ENCODE measurements at places on chromosomes 2 and 18.

- no peak for DNase-seq
Measured at GRCh38 chr18:79258447-79258846, 137.3 kb upstream of the NFATC1 start.

DNA sequence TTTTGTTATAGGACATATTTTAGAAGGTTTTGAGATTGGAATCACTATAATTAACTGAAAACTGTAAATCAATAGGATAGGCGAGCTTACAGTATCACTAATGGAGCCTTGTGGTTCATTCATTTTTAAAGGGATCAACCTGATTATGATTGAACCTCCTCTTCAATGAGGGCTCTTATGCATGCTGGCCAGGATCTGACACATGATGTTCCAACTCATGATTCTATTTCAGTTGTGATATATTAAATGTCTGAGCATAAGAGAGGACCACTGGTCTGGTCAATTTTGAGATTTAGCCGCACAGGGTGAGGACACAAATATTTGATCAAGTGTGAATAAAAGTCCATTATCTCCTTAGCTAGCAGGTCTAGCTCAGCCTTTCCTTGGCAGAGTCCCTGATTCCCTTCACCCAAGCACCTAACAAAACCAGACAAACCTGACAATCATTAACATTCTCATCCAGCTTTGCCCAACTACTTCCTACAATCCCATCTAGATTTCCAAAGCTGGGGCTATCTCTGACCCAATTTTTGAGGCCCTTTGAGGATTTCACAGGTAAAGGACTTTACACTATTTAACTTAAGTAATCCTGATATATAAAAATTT lies 6.9 kb upstream of the MAP4K4 start:
- DNase-seq: no peak

GRCh38 chr2:25431604-25432003 lies 89.9 kb upstream of the DNMT3A start:
- no peak for DNase-seq

DNA sequence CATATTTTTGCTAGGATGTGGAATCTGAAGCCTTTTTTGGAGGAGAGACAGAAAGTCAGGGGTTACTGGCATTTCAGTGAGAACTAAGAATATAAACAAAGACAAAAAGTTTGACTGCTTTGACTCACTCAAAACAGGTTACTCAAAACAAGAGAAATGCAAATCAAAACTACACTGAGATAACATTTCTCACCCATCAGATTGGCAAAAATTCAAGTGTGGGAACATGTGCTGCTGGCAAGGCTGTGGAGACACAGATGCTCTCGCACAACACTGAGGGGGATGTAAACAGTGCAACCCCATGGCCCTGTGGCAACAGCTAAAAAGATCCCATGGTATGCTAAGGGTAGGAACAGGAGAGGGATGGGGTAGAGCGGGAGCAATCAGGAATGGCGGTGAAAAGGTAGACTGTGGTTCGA lies 86.6 kb downstream of the DTNB start:
- DNase-seq: no peak

DNA sequence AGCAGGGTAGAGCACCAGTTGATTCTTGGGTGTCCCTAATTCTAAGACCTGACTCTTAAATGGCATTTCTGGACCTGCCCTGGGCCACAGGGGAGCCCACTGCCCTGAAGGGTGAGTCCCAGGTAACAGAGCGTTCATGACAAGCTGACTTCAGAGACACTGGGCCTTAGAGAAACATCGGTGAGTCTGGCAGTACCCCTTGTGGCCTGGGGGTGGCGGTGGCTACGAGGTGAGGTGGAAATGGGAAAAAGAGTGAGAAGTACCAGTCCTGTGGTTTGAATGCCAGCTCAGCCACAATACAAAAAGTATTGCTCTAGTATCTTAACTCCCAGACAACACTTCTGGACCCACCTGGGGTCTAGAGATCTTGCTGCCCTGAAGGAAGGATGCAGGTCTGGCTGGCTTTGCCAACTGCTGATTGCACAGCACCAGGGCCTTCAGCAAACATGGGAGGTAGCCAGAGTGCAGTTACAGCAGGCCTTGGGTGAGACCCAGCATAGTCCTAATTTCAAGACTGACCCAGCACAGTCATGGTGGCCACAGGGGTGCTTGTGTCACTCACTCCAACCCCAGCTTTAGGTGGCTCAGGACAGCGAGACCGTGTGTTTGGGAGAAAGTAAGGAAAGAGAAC lies 44.5 kb downstream of the USP34 start:
- DNase-seq: no peak

- no peak for DNase-seq
Measured at GRCh38 chr18:78429127-78430108, 550.2 kb upstream of the SALL3 start.

GRCh38 chr2:11371092-11371937 lies 26.9 kb upstream of the ROCK2 start:
- no peak for DNase-seq

GRCh38 chr2:66255867-66256266 lies 179.1 kb upstream of the MEIS1 start:
- no peak for DNase-seq

DNA sequence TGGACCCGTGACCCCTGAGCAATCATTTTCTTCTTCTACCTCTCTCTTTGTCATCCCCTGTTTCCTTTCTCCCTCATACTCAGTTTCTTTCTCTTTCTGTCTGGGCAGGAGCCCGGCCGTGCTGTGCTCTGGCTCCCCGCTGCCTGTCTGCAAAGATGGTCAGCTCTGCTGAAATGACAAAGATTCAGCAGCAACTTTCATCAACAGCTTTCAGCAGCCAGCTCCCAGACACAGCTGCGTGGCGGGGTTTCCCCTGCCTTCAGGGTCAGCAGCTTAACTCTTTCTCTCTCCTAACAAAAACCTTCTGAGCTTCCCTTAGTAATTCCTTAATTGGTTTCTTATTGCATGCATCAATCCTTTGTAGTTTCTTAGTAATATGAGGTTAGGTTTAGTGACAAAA lies 1234.4 kb downstream of the CNTNAP5 start:
- no peak for DNase-seq

DNA sequence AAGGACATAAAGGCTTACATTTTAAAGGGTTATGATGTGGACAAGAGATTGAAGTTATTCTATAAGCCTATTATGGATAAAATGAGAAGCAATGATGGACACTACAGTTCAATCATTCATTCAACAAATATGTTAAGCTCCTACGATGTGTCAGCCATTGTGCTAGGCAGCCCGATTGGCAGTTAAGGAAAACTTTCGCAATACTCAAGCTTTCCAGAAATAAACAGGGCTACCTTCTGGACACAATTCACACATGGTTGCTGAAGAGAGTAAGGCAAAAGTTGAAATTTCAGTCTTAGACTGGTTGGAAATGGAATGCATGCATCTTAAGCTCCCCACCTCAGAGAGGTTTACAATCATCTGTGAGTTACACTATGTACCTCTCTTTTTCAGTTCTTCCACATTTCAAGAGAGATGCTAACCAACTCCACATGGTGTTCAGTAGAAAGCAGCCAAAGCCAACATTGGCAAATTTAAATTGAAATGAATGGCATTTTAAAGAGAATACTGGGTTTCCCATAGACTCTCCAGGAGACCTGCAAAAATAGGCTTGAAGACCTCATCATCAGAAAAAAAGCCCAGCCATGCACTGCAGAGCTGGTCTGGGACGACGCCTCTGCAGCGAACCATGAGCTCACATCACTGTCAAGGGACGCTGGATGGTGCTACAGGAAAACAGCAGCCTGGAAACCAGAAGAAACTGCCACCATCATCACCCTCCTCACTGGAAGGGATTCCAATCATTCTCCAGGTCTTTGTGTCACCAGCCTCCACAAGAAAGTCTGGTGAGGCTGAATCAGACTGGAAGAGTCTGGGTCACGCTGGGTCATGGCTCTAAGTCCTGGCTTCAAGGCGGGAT lies 276.3 kb downstream of the AFF3 start:
- no peak for DNase-seq

GRCh38 chr18:13474907-13475545 lies 251.3 kb downstream of the FAM210A start:
- no peak for DNase-seq

DNA sequence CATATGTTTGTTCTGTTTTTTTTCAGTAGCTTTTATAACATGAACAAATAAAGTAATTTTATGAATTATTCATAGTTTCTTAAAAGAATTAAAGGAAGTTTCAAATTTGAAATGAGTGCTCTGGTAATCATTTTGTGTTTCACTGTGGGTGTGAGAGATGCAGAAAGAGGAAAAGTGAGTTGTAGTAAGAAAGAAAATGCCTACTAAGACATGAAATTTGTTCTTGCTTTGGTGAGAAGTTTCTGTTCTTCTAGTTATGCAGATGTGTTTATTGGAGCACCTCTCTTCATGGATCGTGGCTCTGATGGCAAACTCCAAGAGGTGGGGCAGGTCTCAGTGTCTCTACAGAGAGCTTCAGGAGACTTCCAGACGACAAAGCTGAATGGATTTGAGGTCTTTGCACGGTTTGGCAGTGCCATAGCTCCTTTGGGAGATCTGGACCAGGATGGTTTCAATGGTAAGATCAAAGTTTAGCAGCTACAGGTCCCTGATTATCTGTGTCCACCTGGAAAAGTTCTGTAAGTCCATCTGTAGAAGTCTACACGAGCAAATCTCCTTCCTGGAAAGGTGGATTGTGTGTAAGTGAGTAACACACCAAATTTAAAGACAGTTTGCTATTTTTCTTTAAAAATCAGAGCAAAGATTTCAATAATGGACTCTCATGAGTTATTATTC lies 51.4 kb downstream of the ITGAV start:
- DNase-seq: no peak

DNA sequence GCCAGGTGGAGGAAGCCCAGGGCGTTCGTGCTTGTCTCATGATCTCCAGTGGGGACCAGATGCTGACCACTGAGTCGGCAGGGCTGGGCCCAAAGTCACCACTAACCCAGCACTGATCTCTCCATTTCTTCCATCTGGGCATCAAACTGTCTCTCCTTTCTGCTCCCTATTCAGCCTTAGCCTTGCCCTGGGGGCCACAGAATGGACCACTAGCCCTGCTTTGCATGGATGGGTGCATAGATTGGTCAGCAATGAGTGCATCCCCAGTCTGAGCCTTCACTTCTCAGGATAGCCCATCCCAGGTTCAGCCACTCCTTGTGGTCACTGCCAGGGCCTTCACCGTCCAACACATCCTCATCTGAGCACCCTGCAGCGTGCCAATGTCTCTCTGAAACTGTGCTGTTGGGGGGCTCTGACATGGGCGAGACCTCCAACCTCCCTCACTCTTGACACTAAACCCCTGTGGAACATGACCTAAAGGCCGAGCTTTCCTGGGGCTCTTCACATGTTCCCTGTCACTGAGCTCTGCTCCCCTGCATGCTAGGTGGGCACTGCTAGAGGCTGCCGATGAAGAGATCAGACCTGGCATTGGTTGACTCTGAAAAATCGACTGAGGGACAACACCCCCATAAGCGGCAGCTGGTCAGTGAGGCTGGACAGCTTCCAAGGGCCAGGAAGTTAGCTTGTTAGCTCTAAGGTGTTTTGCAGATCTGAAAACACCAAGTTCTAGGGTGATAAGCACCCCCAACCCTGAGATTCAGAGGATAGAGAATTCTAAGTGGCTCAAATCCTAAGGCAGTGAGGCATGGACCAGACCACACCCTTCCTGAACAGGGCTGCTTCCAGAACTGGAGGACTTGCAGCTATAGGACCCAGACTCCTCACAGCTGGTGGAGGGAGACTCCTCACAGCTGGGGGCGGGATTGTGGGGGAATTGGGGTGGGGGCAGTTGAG lies 61.7 kb downstream of the HS1BP3 start:
- DNase-seq: no peak

GRCh38 chr2:152352616-152353015 lies 17.6 kb downstream of the FMNL2 start:
- DNase-seq: no peak

DNA sequence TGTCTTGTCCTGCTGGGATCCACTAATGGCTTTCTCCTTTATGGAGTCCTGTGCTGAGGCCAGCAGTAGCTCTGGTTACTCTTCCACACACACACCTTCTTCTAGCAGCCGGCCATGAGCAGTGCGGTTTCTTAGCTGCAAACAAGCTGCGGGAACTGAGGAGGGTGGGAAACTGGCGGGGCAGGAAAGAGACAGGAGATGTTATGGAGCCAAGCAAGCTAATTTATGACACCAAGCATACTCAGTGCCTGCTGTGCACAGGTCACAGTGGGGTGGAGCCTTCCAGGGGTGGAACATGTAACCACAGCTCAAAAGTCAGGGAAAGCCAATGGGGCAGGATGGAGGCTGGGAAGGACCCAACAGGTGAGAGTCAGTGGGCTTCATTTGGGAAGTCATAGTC lies 180.8 kb downstream of the FAM210A start:
- DNase-seq: no peak

GRCh38 chr2:157193461-157193860 lies 64.0 kb upstream of the GALNT5 start:
- DNase-seq: no peak

GRCh38 chr2:106892048-106892447 lies 6.1 kb upstream of the ST6GAL2 start:
- no peak for DNase-seq

Data from NCI-H1930 (cell line).